GM12892 (cell line): ENCODE measurements at places on chromosomes 12 and 14.
A peak's percentile ranks its signal among the peaks of the same experiment; 100 is the strongest.

- DNase-seq = no peak
Measured at GRCh38 chr14:105487449-105487985, 831 bp downstream of the CRIP1 start.

- DNase-seq = no peak
Measured at GRCh38 chr14:24231263-24232120, 675 bp downstream of the NEDD8 start.

GRCh38 chr14:80523518-80524117 is 312.3 kb upstream of the DIO2 start:
- DNase-seq = no peak

- no peak for DNase-seq
Measured at GRCh38 chr12:47382305-47382704, 302.5 kb upstream of the AMIGO2 start.

DNA sequence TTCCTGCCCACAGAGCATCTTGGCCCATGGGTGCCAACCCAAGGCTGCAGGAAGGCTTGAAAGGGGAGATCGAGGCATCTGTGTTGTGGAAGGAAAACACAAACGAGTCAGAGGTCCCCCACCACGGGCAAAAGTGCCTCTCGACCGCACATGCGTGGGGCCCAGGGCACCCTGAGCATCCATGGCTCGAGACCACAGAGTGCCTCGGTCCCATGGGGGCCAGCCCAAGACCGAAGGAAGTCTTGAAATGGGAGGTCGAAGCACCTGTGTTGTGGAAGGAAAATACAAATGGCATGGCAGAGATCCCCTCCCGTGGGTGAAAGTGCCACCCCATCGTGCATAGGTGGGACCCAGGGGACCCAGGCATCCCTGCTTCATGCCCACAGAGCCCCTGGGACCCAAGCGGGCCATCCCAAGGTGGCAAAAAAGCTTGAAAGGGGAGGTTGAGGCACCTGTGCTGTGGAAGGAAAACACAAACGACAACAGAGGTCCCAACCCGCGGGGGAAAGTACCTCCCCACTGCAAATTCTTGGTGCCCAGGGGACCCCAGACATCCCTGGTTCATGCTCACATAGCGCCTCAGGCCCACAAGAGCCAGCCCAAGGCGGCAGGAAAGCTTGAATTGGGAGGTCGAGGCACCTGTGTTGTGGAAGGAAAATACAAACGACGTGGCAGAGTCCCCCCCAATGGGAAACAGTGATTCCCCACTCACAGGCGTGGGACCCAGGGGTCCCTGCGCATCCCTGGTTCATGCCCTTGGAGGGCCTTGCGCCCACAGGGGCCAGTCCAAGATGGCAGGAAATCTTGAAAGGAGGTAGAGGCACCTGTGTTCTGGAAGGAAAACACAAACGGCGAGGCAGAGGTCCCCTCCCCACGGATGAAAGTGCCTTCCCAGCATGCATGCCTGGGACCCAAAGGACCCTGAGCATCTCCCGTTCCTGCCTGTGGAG is 373.0 kb downstream of the ALG10 start:
- DNase-seq = no peak

DNA sequence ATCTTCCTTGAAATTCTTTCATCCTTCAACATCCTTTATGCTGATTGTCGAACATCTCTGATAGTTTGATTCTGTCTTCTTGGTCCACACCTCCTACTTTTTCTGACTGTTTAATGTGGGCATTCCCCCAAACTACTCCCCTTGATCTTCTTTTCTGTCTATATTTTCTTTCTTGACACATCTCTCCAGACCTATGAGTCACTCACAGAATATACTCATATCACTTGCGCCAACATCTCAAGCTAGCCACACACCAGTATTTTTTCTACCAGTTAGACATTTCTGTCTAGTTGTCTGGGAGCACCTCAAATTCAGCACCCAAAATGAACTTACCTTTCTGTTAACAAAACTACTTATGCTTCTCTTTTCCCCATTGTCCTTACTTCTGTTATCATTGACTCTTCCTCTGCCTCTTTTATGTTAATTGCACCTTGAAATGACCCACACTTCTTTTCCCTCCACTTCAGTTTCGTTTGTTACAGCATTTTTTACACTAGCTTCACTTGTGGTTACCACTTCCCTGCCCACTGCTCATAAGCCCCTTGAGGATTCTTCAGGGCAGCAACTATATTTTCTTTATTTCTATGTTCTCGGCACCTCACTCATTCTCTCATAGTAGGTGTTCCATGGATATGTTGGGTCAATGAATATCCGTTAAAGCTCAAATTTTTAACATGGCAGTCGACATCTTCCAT is 33.5 kb downstream of the TSHR start:
- no peak for DNase-seq

DNA sequence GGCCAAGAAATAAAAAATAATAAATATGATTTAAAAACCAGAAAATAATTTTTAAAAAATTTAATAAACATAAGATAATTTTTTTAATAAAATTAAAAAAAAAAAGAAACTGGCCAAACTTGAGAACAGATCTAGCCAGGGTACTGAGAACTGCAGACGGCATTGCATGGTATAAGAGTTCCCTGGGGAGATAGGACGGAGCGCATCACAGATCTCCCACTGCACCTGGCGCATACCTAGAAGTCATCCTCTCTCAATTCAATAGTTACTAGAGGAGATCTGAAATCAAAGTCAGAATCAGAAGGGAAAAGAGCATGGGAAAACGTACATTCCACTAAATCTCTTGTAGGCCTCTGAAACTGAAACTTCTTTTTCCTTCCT is 58.9 kb upstream of the BCL2L14 start:
- DNase-seq = no peak

GRCh38 chr12:29796823-29797263 is 13.1 kb upstream of the TMTC1 start:
- no peak for DNase-seq

GRCh38 chr14:71168564-71169427 is 261.5 kb downstream of the PCNX1 start:
- no peak for DNase-seq

DNA sequence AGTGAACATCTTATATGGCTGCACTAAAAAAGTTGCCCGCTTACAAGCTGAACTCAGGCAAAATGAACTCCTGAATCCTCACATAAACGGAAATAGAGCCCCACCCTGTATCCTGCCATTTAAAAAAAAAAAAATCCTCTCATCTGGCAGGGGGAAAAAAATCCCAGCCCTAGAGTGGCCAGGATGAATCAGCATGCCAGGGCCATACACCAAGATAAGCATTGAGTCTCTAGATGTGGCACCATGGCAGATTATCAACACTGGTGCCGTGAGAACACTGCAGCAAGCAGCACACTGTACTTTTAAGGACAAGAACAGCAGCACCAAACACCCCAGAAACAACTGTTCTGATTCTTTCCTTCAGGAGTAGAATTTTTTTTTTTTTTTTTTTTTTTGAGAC is 65.5 kb downstream of the RASSF3 start:
- DNase-seq = no peak

DNA sequence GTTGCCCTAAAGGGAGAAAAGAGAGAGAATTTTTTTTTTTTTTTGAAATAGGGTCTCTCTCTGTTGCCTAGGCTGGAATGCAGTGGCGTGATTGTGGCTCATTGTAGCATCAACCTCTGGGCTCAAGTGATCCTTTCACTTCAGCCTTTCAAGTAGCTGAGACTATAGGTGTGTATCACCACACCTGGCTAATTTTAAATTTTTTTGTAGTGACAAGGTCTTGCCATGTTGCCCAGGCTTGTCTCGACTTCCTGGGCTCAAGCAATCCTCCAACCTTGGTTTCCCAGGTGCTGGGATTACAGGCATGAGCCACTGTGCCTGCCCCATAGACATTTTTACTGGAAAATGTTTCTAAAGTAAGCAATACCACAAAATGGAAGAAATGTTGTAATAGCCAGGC is 36.8 kb downstream of the YARS2 start:
- no peak for DNase-seq

GRCh38 chr12:67546746-67547145 is 101.8 kb upstream of the DYRK2 start:
- no peak for DNase-seq

DNA sequence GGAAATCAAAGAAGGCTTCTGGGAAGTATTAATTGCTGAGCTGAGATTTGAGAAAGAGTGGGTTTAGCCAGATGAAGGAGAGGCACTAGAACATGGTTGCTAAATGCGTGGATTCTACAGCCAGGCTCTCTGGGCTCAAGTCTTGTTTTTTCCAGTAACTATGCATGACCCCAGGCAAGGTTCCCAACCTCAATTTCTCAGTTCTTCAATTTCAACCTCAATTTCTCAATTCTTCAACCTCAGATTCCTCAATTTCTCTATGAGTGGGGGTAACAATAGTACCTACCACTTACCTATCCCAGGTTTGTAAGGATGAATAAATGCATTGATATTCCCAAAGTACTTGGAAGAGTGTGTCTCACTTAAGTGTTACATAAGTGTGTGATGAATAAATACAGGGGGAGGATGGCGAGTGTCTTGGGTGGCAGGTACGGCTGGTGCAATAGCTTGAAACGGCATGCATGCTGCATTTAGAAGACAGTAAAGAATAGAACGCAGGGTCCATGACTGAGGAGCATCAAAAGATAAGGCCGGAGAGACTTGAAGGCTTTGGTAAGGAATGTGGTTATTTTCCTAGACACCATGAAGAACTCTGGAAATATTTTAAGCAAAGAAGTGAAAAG is 149.1 kb upstream of the ATP2B1 start:
- no peak for DNase-seq

GRCh38 chr12:50768391-50768790 is 4.5 kb downstream of the ATF1 start:
- DNase-seq = no peak

DNA sequence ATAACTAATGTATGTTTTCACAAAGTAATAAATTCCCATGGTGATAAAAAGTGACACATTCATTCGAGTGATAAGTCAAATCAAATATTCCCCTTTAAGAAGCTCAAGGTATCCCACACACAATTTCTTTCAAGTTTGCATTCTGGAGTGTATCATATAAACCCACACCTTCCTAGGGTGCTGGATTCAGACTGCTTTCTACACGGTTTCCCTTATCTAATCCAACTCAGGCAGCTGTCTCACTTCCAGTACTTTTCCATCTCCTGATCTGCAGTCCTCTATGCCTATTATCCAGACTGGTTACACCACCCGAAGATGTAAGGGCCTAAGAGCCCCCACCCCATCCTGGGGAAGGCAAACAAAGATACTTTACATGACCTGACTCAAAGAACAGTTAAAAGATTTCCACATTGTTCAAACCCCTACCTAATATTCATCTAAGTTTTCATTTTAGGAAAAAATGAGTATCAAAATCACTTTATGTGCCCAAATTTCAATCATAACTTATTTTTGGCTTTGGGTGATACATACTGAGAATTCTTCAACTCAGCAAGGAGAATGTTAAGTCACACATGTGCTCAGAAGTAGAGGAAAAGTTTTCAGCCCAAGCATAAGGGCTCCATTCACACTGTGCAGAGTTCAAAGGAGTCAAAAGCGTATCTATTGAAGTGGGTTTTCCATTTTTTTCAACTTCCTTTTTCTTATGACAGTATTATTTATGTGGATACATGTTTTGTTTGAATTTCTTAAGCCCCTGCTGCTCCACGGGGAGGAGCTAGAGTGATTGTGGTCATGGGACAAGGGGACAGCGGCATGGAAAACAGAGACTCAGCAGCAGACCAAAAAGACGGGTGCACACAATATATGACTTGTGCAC is 41.8 kb downstream of the CORO1C start:
- DNase-seq = no peak

- no peak for DNase-seq
Measured at GRCh38 chr12:127300753-127301152, 966.2 kb upstream of the TMEM132C start.

GRCh38 chr14:34003082-34003668 is 52.3 kb upstream of the EGLN3 start:
- DNase-seq = no peak

DNA sequence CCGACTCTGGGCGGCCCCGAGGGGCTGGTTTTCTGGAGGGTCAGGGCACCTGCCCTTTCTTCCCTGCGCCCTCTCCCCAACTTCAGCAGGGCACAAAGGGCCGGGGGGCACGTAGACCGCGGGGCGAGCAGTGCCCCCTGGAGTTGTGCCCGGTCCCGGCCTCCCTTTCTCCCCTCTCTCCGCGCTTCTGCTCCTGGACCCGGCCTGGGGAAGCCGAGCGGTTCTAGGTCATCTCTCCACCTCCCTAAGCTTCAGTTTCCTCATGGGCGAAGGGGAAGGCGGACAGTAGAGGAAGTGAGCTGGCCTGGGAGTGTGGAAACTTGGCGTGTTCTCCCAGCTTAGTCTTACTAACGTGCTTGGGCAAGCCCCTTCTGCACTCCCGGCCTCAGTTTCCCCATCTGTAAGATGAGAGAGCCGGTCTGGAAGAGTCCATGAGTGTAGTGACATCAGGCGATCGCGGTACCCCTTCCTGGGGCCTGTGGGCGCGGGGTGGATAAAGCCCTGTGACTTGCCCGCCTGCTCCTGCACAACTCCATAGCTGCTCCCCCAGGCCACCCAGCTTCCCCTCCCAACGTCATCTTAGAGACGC is 158.6 kb upstream of the PARP11 start:
- peak; percentile 19 for DNase-seq

- no peak for DNase-seq
Measured at GRCh38 chr14:47022721-47023120, 371.1 kb upstream of the RPL10L start.

DNA sequence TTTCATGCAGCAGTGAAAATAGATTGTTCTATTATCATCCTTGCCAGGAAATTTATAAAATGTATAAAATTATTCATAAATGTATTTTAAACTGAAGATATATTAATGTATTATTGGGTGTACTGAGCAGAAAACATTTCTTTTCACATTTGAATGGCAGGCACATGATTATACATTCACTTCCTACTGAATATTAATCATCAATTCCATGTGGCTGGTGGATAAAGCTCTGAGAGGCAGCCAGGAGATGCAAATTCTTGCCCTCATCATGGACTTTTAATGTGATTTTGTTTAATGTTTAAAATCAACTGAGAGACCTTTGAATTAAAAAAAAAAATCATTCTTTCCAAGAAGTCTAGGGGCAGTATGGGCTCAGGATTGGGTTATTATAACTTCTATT is 40.8 kb downstream of the ANO6 start:
- DNase-seq = no peak

GRCh38 chr12:101501410-101501995 is 26.4 kb downstream of the SPIC start:
- no peak for DNase-seq

- no peak for DNase-seq
Measured at GRCh38 chr12:52613384-52614030, 4.9 kb downstream of the KRT73 start.

DNA sequence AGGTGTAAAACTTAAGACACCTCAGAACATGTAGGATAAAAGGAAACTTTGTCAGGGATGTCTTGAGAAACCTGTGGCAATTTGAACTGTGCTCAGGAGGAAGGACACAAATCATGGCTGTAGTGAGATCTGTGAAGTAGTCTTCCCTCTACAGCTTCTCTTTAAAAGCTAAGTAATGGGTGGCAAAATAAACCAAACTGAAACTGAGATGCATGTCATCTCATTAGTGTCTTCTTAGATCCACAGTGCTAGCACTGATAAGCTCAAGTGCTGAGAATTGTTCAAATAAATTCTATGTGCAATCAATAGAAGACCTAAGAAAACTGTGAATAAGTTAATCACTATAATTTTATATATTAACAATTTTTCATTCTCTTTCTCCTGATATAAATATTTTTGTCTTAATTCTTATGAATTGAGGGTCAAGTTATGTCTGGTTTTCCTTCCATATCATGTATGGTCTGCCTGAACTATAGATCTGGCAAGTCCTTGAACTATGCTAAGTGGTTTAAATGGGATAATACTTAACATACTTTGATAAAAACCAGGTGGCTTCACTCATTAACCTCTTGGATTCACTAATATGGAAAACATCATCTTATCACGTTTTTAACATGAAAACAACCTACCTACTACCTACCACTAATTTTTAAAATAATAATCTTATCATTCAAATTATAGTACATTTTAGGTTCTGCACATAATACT is 27.2 kb downstream of the SYT1 start:
- DNase-seq = no peak
